ENCODE measurements at places on chromosomes 12 and 14. TPM values are rescaled to one million over a fixed set of nuclear protein-coding genes. Genes with fewer than 3 reads are reported as not detected.

The B4GALNT1 gene
- total RNA-seq, result 0.18 TPM

The MUCL1 gene
- not detected for total RNA-seq

The MMP19 gene
- total RNA-seq, result 2.6 TPM

The P2RX2 gene
- total RNA-seq, result not detected

The SLC38A4 gene
- total RNA-seq, result not detected

The OR6C2 gene
- total RNA-seq, result not detected

The NR4A1 gene
- total RNA-seq, result 1.4 TPM

The CD69 gene
- 0.28 TPM for total RNA-seq

The DTX1 gene
- total RNA-seq, result under 0.01 TPM

The COPZ1 gene
- 96.9 TPM for total RNA-seq

The RAB21 gene
- 22.4 TPM for total RNA-seq

The PPP2R5C gene
- 61.4 TPM for total RNA-seq

The ADAM21 gene
- total RNA-seq, result 0.18 TPM

The MFAP5 gene
- under 0.01 TPM for total RNA-seq

The ITGA5 gene
- total RNA-seq, result 714 TPM

The OTOGL gene
- 1.4 TPM for total RNA-seq

The CCDC196 gene
- total RNA-seq, result not detected

The GPRC5A gene
- total RNA-seq, result 36.0 TPM

The CLEC4D gene
- total RNA-seq, result not detected

The MIP gene
- not detected for total RNA-seq

The VCPKMT gene
- total RNA-seq, result 5.6 TPM

The KLHDC1 gene
- 1.1 TPM for total RNA-seq

The DEGS2 gene
- not detected for total RNA-seq

The WDR89 gene
- 14.8 TPM for total RNA-seq

The SLC7A7 gene
- total RNA-seq, result 13.6 TPM

The CCND2 gene
- total RNA-seq, result 29.9 TPM

The OR4K14 gene
- not detected for total RNA-seq

The RABGGTA gene
- 21.1 TPM for total RNA-seq

The SMOC1 gene
- under 0.01 TPM for total RNA-seq

The KRT5 gene
- total RNA-seq, result 0.28 TPM

The VWF gene
- 1,224 TPM for total RNA-seq

The SERPINA5 gene
- total RNA-seq, result 1.2 TPM

The KIF5A gene
- total RNA-seq, result under 0.01 TPM

The NTN4 gene
- 92.9 TPM for total RNA-seq

The NTF3 gene
- total RNA-seq, result not detected

The SLC17A8 gene
- total RNA-seq, result not detected

The PTPN6 gene
- total RNA-seq, result 0.09 TPM

The CLEC9A gene
- total RNA-seq, result not detected

The PRH2 gene
- not detected for total RNA-seq

The CORO1C gene
- 159 TPM for total RNA-seq

The NRIP2 gene
- not detected for total RNA-seq

The CNTN1 gene
- 0.38 TPM for total RNA-seq

The OR4E2 gene
- not detected for total RNA-seq

The SLCO1B3 gene
- not detected for total RNA-seq

The LMNTD1 gene
- 0.45 TPM for total RNA-seq

The SLC10A1 gene
- not detected for total RNA-seq

The ADAM20 gene
- total RNA-seq, result 1.2 TPM

The NFE2 gene
- total RNA-seq, result not detected

The PSME1 gene
- 103 TPM for total RNA-seq

The TMTC1 gene
- total RNA-seq, result 45.8 TPM

The TESPA1 gene
- total RNA-seq, result not detected
